ENCODE measurements at places on chromosomes 12 and 14.

DNA sequence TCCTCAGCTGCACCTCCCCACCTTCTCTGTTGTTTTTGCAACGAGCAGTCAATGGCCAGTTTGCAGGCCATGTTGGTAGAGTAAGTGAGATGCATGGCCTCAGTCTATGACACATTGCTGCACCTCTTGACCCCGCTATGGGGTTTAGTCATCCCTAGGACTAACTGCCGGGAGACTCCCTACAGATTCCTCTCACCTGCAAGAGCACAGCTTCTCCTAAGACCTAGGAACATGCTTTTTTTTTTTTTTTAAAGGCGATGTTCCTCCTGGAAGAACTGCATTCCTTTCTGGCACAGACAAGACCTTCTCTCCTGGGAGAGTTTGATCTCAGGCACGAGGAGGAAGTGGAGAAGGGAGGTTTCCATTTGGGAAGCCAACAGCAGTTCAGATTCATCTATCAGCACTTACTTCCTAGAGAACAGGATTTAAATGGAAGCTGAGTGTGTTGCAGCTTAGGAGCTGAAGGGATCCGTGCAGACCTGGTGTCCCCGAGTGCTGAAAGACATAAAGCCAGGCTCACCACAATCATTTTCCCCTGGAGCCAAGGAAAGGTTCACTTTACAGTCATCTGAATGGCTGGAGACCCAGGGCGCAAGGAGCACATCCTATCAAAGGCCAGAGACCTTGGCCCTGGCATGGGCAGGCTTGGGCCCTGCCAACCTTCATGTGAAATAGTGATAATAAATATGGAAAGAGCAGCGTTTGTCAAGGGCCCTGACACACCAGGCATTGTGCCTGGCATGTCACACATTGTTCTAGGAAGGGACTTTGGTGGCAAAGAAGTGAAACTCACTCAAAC lies 104.1 kb downstream of the LGMN start:
- DNase-seq: no peak

GRCh38 chr12:2551412-2551900 lies 243.3 kb upstream of the FKBP4 start:
- no peak for DNase-seq

- DNase-seq: no peak
These were observed 186.6 kb upstream of the EEA1 start for GRCh38 chr12:93115646-93116045.

DNA sequence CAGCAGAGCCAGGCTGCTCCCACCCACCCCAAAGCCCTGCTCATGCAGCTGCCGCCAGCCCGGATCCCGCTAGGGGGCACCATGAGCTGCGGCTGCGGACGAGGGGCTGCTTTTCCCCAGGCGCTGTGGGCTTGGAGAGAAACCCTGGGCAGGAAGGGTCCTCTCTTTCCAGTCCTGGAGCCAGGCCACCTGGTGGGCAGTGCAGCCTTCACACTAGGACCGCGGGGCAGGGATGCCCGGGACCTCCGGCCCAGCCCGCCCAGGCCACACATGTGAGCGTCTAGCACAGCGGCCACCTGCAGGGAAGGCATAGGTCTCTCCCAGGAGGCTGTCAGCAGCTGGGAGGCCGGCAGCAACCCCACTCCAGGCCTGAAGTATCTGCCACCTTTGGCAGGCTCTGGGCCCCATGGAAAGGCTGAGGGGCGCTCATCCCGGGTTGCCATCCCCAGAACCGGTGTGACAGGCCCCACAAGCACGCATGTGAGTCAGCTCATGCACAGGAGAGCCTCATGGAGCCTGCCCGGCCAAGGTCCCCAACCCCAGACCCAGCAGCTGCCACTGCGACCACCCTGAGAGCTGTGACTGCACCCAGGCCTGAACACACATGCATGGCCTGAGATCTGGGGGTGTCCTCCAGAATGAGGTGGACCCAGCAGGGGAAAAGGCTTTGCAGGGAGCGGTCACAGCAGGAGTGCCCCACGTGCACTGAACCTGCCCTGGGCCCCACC lies 280.0 kb upstream of the RTL1 start:
- DNase-seq: peak; percentile 87

- no peak for DNase-seq
These were observed 2.8 kb upstream of the ATG101 start for GRCh38 chr12:52067081-52067374.

GRCh38 chr14:32075672-32076277 lies 1.3 kb upstream of the ARHGAP5 start:
- DNase-seq: peak; percentile 30

GRCh38 chr12:91687052-91688017 lies 458.3 kb downstream of the BTG1 start:
- DNase-seq: no peak

GRCh38 chr12:70520847-70521246 lies 116.4 kb downstream of the PTPRB start:
- DNase-seq: no peak

GRCh38 chr12:25993901-25994651 lies 35.6 kb downstream of the RASSF8 start:
- no peak for DNase-seq

DNA sequence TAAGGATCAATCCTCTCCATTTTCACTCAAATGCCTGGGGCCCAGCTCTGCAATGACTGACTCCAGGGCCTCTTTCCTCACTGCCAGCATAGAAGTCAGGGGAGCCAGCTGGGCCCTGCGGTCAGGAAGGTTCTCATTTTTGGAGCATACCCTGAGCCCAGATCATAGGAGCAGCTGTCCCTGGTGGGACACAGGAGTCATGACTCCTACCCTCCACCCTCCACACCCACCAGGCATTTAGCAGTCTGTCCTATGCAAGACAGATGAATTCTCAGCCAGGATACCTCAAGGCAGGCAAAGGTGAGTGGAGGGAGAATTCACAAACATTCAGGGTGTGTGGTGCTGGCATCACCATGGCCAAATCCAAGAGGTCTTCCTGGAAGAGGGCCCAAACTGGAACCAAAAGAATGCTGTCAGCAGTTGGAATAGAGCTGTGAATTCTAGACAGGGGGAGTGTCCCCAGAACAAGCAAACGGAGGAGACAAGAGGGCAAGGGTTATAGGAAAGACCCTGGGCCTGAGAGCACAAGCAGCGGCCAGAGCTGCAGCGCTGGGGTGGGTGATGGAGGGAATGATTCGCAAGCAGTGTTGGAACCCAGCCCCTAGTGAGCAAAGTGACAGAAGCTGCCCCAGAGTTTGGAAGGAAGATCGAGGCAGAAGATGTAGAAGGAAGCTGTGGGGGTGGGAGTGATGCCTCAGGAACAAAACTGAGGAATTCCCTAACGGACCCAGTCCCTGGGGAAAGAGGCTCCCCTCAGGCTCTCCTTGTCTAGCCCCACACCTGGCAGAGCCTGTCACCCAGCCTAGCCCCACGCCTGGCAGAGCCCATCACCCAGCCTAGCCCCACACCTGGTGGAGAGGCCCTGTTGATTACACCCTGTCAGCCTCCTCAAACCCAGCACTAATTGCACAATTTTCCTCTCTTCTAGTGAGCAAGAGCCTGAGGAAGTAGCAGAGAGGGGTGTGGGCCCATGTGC lies 4.5 kb upstream of the REM2 start:
- no peak for DNase-seq

DNA sequence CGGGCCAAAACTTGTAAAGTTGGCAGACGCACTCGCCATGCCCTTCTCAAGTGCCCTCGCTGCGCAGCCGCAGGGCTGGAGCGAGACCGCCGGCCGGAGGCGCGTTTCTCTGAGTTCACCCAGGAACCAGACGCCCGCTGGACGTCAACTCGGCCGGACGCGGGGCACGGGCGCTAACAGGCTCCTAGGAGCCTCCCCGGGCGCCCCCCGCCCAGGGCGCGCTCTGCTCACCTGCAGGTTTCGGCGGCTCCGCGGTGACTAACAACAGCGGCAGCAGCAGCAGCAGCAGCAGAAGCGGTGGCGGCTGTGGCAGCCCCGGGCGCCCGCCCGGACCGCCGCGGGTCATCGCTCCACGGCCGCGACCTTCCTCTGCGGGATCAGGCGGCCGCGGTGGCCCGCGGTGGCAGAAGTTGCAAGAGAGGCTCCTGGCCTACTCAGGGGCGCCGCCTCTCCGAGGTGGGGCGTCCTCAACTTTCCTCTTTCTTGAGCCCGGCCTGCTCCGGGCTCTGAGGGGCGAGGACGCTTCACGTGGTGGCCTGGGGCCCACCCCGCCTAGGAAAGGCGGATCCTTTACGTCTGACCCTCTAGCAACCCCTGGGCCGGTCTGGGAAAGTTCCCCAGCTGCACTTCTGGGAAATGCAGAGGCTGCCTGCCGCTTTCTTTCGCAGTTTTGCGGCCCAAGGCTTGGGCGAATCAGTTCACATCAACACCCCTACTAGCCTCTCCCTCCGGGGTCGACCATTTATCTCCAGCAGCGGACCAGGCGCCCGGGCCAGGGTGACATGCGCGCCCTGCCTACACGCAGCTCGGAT lies at the start of gene PLBD1:
Gene PLBD1 (minus strand): TSS at position 533 of the 812 bp plus-strand sequence. CDS start 187 bp downstream, at position 346.
- peak; percentile 88 for DNase-seq

GRCh38 chr14:104579507-104579906 lies at the start of gene C14orf180:
C14orf180 (plus strand) TSS chr14:104579764; CDS start chr14:104586431, 6,667 bp downstream.
- DNase-seq: no peak

DNA sequence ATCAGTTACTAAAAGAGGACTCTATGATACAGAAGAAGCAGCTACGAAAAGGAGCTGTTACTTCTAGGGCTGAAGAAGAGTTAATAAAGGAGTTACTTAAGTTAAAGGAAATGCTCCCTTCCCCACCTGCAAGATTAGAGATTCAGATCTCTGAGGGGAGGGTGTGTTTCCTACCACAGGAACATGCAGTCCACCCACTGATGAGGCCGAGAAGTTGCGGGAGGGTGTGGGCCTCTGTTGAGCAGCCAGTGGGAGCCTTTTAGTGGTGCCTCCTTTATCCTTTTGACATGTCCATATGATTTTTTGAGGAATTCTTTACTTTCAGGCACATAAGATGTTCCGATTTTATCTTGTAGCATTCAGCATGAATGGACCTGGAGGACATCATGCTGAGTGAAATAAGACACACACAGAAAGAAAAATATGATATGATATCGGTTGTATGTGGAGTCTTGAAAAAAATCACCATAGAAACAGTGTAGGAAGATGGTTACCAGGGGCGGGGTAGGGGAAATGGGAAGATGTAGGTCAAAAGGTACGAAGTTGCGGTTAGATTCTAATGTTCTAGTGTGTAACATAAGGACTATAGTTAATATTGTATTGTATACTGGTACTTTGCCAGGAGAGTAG lies 4.4 kb upstream of the M6PR start:
- no peak for DNase-seq

DNA sequence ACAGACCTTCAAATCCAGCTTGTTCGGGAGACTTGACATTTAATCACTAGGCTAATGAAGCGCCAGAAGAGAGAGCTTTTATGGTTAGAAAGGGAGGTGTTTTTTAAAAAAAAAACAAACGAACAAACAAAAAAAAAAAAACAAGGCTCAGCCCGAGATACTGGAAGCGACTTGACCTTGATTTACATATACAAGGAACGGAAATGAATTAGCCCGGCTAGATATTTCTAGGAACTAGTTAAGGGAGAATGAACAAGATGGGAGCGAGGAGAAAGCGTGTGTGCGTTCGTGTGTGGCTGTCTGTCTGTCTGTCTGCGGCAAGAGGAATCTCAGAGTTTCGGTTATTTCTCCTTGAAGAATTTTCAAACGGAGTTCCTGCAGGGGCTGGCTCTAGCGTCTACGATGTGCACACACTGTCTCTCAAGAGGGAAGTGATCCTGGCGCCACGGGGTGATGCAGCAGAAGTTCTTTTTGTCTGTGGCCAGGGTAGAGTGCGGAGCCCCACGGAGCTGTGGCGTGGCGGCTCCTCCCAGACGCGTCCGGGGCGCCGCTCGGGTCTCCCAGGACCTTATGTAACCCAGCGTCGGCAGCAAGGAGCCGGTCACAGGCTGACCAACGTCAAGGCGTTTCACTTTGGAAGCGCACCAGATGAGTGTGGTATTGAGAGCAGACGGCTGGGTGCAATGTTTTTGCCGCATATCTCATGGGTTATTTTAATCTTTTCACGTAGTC lies 18.8 kb downstream of the SOCS2 start:
- DNase-seq: peak; percentile 75

DNA sequence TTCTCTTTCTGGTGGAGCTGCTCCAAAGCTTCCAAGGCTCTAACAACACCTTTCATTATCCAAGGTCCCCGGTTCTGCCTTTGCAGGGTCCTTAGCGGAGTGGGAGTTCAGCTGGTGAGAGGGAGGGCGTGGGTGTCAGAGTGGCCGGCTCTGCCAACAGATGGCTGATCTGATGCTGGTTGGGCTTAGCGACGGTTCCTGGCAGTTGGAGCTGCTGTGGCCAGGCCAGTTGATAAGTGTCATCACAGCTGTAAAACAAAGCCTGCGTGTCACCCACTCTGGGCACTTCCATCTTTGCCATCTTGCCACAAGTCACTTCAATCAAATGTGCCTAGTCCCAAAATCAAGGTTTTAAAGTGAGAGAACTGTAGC lies 36.3 kb downstream of the RIN3 start:
- DNase-seq: no peak

GRCh38 chr12:93569301-93569655 lies 3.2 kb upstream of the SOCS2 start:
- DNase-seq: no peak

- no peak for DNase-seq
These were observed 25.8 kb upstream of the PHLDA1 start for GRCh38 chr12:76057326-76057725.

DNA sequence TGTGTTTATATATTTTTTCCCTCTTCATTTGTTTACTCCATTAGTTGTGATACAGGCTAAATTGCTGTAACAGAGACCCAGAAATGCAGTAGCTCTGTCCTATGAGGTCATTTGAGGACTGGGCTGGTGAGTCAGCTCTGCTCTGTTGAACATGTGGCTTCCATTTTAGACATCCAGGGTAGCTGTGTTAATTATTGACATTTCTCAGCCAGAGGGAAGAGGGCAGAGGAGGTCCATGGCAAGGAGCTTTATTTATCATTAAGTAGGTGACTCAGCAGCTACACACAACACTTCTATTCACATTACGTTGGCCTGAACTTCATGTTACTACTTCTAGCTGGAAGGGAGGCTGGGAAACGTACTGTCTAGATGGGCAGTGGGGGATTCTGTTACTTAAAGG lies 85.4 kb downstream of the PTCSC3 start:
- DNase-seq: no peak

All from GM23338 (cell line).